ENCODE measurements at places on chromosomes 13 and 19. TPM values are rescaled to one million over a fixed set of nuclear protein-coding genes. Genes with fewer than 3 reads are reported as not detected.

The NAPSA gene
- total RNA-seq: under 0.01 TPM

The SLC15A1 gene
- 0.07 TPM for total RNA-seq

The SPIB gene
- 0.04 TPM for total RNA-seq

The IGFL1 gene
- not detected for total RNA-seq

The ZNF442 gene
- total RNA-seq: 0.92 TPM

The FUT3 gene
- total RNA-seq: not detected

The WDR88 gene
- total RNA-seq: 0.14 TPM

The PSG2 gene
- not detected for total RNA-seq

The AXL gene
- 238 TPM for total RNA-seq

The ATP13A1 gene
- total RNA-seq: 26.6 TPM

The ZNF155 gene
- total RNA-seq: 5.3 TPM

The LTBP4 gene
- 6.1 TPM for total RNA-seq

The ICAM3 gene
- total RNA-seq: 11.1 TPM

The FUT1 gene
- 8.0 TPM for total RNA-seq

The THSD8 gene
- not detected for total RNA-seq

The TNFSF9 gene
- 0.40 TPM for total RNA-seq

The SIGLEC11 gene
- total RNA-seq: not detected

The ZNF20 gene
- 2.7 TPM for total RNA-seq

The LRRC8E gene
- total RNA-seq: 2.0 TPM

The CD37 gene
- not detected for total RNA-seq

The ZNF836 gene
- total RNA-seq: 5.3 TPM

The SRRM5 gene
- not detected for total RNA-seq

The CGB8 gene
- not detected for total RNA-seq

The GTF2F1 gene
- 56.8 TPM for total RNA-seq

The HCN2 gene
- total RNA-seq: 0.79 TPM

The SPACA4 gene
- total RNA-seq: not detected

The MISP3 gene
- 0.14 TPM for total RNA-seq

The IQCN gene
- 0.07 TPM for total RNA-seq

The TINCR gene
- total RNA-seq: 0.11 TPM

The MCEMP1 gene
- not detected for total RNA-seq

The OR7G3 gene
- total RNA-seq: not detected

The S1PR4 gene
- total RNA-seq: 0.33 TPM

The LHFPL6 gene
- 46.0 TPM for total RNA-seq

The ZBTB32 gene
- total RNA-seq: not detected

The SBSN gene
- not detected for total RNA-seq

The XAB2 gene
- 30.6 TPM for total RNA-seq

The PGLYRP2 gene
- total RNA-seq: 0.04 TPM

The DAND5 gene
- total RNA-seq: not detected

The RGL3 gene
- 2.6 TPM for total RNA-seq

The NACC1 gene
- total RNA-seq: 58.3 TPM

The CAMSAP3 gene
- 0.13 TPM for total RNA-seq

The RYR1 gene
- 0.26 TPM for total RNA-seq

The ZNF296 gene
- total RNA-seq: 0.26 TPM

The WDR87 gene
- not detected for total RNA-seq

The KIR2DL4 gene
- total RNA-seq: not detected

The C5AR2 gene
- total RNA-seq: 0.07 TPM

The LINGO3 gene
- total RNA-seq: not detected

The SIGLECL1 gene
- not detected for total RNA-seq

The CYP2A7 gene
- not detected for total RNA-seq

The CACNA1A gene
- 0.07 TPM for total RNA-seq

The APOC4 gene
- not detected for total RNA-seq

The ERICH4 gene
- not detected for total RNA-seq

The ZNF564 gene
- total RNA-seq: 9.1 TPM

All from pulmonary artery endothelial cell (primary cell).